ENCODE measurements at places on chromosomes 2 and 18.

GRCh38 chr2:28566521-28567041 lies 70.7 kb downstream of the PLB1 start:
- peak; percentile 89 for DNase-seq

- DNase-seq = no peak
Measured at GRCh38 chr2:102704531-102704930, 57.3 kb upstream of the TMEM182 start.

DNA sequence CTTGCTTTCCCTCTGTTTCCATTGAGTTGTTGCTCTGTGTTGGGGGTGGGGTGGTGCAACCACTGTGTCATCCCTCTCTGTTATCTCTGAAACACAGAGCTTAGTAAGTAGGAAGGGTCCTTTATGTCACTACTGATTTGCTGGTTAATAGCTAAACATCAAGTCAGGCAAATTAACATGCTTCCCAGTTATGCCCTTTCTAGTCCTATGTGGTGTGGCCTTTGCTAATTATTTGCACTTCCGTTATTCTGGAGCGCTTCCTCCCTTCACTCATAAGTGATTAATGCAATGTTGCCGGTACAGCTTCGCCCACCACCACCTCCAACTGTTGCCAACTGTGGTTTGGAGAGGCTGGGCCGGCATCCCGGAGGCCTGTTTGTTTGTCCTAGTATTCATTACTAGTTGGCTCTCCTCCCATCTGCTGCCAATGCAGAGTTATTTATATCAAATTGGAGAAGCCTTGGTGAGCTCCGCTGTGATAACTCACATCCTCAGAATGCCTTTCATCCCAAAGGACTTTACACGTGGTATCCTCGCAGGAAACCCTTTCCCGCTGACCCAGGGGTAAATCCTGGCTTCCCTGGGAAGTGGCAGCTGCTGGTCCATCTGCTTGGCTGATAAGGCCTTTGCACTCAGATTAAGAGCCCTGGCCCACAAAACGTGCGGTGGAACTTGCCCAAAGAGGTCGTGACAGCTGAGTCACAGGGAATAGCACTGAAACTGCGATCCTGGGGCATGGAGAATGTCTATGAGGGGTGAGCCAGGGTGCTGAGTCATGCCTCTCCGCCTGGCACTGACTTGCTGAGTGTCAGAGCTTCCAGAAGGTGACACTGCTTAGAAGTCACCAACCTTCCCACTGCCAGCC lies 72.0 kb upstream of the ZCCHC2 start:
- DNase-seq = no peak

DNA sequence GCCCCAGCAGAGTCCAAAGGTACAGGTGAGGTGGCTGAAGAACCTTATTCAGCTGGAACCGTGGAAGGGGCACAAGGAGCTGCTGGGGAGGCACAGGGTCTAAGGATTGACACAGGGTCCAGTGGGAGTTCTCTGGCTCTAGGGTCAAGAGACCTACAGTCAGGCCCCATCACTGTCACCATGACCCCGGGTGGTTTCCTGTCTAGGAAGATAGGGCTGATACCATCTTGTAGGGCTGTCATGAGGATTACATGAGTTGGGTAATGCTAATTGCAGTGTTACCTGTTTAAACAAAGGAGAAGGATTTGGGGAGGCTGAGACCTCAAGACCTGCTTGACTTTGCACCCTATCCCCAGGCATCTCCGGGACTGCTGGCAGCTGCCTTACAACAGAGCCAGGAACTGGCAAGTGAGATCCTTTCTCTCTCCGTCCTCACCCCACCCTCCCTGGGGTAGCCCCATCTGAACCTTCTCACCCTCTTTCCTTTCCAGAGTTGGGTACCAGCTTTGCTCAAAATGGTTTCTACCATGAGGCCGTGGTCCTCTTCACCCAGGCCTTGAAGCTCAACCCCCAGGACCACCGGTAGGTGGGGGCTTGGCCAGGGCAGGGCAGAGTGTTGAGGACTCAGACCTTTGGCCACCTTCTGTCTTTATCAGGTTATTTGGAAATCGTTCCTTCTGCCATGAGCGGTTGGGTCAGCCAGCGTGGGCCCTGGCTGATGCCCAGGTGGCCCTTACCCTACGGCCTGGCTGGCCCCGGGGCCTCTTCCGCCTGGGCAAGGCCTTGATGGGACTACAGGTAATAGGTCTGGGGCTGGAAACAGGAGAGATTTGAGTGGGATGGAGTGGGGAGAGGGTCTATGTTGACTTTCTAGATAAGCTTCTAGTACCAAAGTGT lies 7.5 kb downstream of the LBX2 start:
- DNase-seq = no peak

GRCh38 chr2:100643467-100643866 lies 80.7 kb downstream of the PDCL3 start:
- DNase-seq = no peak

DNA sequence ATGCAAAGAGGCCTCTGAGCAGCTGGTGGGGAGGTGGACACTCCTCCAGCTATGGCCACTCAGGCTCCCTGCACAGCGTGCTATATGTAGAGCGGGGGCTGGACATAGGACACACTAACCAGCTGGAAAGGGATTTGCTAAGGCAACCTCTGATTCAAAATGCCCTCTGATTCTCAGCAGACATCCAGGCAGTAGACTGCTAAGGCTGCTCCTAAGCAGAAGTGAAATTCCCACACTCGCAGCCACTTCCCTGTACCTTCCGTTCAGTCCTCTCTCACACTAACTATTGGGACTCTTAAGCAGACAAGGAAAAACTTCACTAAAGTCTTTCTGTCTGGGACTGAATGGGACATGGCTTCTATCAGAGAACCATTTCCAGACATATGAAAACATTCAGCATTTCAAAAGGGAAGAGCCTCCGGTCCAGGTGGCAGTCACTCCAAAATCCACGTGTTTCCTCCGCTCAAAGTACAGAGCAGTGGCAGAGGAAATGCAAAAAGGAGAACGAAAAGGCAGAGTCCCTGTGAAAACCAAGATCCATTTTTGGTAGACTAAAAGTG lies 265.8 kb downstream of the TTC32 start:
- no peak for DNase-seq

GRCh38 chr2:128395640-128396499 lies 77.2 kb upstream of the HS6ST1 start:
- DNase-seq = no peak

DNA sequence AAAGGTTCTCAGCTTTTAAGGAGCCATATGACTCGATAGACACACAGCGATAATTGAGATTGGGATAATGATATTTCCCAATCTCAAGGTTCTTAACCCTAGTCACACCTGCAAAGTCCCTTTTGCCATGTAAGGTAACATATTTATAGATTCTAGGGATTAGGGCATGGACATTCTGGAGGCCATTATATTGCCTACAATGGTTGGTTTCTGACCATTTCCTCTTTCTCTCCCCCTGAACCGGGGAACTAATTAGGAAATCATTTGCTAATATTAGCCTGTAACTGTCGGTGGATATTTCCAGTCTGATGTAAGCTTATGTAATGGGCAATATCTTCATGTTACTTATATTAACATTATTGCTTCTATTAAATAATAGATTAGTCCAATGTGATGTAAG lies 40.8 kb upstream of the ARHGAP15 start:
- DNase-seq = no peak

DNA sequence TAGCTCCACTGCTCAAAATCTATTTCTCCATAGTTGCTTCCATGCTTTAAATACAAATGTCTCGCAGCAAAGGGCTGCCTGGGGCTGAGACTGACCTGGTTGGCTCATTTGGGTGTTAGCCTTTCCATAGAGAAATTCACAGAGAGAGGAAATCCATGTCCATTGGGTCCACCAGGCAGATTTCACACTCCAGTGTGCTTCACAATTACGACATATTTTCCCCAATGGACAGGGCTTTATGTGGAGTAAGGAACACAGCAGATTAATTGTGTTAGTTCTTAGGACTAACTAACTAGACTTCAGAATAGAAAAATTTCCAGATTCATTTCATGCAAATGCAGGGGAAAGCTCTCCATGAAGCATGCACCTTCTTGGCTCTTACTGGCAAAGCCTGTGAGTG lies 180.7 kb downstream of the FBXO15 start:
- DNase-seq = no peak

- DNase-seq = no peak
Measured at GRCh38 chr18:78913395-78913794, 66.2 kb upstream of the SALL3 start.

GRCh38 chr2:221034026-221034701 lies 537.9 kb downstream of the EPHA4 start:
- DNase-seq = no peak

DNA sequence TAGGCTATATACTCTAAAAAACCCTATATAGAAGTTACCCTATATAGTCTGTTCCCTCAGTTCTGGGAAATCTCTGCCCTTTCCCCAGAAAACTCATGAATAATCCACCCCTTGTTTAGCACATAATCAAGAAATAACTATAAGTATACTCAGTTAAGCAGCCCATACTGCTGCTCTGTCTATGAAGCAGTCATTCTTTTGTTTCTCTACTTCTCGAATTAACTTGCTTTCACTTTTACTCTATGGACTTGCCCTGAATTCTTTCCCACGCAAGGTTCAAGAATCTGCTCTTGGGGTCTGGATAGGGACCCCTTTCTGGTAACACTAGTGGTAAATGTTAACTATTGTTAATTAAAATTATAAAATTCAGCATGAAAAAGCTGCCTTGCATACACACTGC lies 17.4 kb upstream of the AP1S3 start:
- DNase-seq = no peak

DNA sequence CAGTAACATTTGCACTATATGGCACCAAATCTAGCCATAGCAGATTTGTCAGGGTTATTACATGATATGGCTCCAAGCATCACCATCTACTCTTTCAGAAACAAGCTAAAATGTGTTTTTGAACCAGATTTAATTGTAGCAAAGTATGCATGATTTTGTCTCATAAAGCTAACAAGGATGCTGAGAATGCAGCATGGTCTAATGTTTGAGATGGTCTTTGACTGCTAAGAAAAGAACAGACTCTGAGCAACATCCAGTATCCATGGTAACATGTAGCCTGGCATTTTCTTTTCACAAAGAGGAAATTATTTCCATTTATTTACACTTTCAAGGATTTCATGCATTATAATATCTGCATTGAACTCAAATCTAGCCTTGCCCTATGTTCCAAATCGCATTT lies 206.5 kb downstream of the PDE1A start:
- no peak for DNase-seq

DNA sequence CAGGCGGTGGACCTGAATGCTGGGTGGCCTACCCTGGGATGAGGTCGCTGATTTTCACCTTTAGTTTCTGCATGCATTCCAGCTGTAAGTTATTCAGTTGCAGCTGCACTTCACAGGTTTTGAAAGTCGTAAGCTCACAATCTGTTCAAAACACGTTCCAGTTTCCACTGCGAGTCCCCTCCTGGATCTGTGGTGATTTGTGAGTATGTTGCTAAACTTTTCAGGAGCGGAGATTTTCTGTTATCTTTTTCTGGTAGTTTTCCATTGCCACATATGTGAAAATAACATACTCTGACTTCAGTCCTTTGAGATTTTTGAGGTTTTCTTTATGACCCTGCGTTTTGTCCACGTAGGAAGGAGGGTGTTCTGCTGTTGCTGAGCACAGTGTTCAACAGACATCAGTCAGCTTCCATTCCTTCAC lies 102.1 kb downstream of the SNTG2 start:
- no peak for DNase-seq

- no peak for DNase-seq
Measured at GRCh38 chr18:23401400-23402347, 51.4 kb upstream of the RIOK3 start.

DNA sequence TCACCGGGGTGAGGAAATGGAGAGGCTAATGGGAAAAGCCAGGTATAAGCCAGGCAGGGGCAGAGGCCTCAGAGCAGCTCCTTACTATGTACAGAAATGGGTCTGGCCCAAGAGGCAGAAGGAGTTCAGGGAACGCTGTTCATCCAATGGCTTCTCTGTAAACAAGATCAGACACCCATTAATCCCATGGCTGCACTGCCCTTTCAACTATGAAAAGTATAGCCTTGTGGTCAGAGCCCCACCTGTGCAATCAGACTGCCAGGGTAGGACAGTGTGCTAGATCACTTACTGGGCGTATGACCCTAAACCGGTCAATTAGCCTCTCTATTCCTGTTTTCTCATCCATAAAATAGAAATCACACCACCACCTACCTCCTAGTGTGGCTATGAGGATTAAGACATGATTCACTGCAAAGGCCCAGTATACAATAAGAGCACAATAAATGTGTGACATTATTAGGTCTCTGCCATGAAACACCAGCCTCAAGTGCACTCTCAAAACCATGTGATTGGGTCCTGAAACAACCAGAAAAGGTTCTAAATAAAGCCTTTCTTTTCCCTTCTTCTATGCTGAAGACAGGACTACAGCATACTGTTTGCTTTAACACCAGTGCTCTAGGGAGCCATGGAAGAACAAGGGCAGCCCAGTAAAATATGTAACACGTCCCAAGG lies 4.4 kb downstream of the ANKRD44 start:
- no peak for DNase-seq

- DNase-seq = no peak
Measured at GRCh38 chr2:131394147-131394931, 30.4 kb upstream of the RAB6D start.

DNA sequence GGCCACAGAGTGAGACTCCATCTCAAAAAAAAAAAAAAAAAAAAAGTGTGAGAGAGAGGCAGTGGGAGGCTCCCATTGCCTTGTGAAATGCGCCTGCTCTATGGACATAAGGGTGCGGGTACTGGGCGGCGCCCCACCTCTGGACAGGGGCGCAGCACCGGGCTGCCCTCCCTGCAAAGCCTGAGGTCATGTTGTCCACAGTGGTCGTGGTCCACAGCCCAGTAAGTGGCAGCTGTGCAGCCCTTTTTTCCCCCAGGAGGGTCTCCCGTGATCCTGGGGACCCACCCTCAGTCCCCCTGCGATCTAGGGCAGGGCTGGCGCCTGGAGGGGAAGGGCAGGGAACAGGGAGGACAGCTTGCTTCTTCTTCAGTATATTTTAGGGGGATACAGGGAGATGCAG lies 37.8 kb downstream of the LPIN1 start:
- DNase-seq = no peak

- DNase-seq = no peak
Measured at GRCh38 chr2:102950371-102950946, 188.6 kb downstream of the TMEM182 start.

DNA sequence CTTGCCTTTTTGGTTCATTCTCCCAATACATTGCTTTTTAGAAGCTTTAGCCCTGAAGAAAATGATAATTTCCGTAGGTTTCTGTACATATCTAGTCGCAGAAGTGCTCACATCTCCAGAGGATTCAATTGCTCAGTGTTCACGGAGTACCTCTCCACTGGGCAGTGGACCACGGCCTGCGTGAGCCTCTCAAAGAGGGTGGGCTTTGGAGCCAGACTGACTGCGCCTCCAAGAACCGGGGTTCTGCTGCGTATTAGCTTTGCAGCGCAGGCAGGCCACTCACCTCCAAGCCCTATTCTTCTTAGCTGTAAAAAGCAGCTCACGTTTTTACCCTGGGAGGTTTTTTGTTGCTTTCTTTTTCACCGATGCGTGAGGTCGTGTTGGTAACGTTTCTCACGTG lies 35.4 kb downstream of the NTSR2 start:
- DNase-seq = no peak

DNA sequence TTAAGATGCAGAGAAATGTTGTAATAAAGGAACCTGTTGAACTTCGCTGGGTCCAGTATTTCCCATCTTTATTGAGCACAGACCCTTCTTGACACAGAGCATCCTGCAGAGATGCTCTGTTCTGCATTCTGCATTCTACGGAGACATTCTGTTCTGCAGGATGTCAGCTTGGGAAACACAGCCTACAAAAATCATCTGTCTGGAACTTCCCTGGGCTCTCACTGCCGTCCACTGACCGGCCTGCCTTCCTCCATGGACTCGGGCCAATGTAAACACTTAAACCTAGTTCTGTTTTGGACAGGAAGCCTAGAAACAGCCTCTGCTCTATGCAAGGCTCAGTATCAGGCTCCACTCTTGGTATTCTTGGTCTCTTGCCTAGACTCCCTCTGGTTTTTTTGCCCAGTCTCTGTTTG lies 90.0 kb upstream of the PPP1CB start:
- DNase-seq = no peak

All from stimulated activated CD8-positive, alpha-beta memory T cell treated with anti-CD3 and anti-CD28 coated beads, Interleukin-15, amount 100 ng/mL, for 24 hours (primary cell).